ENCODE measurements at places on chromosomes 16 and 17.

DNA sequence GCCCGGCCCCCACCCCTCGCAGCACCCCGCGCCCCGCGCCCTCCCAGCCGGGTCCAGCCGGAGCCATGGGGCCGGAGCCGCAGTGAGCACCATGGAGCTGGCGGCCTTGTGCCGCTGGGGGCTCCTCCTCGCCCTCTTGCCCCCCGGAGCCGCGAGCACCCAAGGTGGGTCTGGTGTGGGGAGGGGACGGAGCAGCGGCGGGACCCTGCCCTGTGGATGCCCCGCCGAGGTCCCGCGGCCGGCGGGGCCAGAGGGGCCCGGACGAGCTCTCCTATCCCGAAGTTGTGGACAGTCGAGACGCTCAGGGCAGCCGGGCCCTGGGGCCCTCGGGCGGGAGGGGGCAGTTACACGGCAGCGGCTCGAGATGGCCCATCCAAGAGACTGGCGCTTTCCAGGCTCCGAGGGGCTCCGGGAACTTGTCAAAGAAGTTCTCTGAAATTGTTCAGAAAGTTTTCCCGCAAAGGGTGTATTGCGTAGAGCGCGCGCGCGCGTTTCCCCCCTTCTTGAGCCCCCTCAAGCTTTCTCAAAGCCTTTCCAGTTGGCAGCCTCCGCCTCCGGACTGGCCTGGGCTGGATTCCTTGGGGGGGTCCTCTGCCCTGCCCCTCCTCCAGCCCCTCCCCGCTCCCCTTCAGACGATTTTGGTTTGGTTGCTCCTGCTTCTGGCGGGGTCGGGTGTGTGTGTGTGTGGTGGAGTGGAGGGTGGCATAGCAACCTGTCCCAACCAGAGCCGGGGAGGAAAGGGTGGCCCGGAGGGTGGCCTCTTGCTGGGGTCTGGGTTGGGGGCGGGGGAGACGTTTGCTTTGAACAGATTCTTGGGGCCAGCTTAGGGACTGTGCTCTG lies 504 bp downstream of the ERBB2 start:
- DNase-seq = no peak

DNA sequence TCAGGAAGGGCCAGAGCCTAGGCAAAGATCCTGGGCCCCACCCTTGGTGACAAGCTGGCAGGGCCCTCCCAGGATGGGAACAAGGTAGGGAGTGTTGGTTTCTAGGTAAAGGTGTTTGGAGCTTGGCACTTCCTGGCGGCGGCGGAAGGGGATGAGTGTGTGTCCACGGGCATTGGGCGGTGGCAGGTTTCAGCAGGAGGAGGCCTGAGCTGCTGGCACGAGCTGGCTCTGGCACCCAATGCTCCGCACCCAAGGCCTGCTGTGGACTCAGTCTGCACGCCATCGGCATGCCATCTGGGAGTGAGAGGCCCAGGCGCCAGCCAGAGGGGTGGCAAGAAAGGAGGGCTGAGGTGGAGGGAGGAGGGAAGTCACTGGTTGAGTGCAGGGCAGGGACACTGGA lies 46.9 kb upstream of the TAC4 start:
- no peak for DNase-seq

- no peak for DNase-seq
These were observed 27.8 kb downstream of the TK2 start for GRCh38 chr16:66521951-66522771.

DNA sequence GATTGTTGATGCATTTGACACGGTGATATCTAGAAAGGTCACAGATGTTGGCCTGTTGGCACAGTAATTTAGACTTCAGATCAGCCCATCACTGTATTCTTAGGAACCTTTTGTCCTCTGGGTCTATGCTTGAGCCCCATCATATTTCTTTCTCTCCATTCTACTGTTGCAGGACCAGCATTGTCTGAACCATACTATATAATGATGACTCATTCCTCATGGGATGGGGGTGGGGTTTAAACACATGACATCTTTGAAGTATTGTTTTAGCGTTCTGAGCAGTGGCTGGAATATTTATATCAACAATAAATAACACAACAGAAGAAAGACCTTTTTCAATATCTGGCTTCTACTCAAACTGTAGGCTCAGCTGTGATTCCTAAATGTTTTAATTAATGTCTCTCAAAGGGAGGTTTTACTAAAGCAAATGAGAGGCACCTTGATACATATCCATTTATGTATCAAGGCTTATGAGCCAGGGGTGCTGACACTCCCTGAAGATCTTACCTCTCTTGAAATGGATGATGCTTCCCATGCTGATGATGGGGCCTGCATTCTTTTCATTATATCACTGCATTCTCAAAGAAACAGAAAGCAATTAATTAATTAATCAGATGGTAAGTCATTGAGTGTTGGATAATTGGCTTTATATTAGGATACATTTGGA lies 379.0 kb upstream of the GOT2 start:
- DNase-seq = no peak

Measured in NCI-H345 (cell line).